ENCODE measurements at places on chromosomes 7 and 10.

DNA sequence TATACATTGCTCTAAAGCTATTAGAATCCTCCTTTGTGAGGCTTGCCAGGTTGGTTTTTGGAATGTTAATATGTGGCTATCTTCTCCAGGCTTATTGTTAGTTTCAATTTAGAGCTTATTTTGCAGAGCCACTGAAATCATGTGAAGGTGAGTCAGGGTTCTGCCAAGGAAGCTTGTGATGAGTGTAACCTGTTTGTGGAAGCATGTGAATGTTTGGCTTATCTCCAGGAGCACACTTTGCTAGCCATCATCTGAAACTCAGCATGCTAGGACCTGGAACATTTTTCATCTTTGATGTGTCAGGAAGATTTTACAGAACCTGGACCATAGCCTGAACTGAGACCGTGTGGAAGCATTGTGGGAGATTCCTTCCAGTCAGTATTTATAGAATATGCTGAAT, 197.3 kb downstream of the PPP1R9A start:
- no peak for DNase-seq

DNA sequence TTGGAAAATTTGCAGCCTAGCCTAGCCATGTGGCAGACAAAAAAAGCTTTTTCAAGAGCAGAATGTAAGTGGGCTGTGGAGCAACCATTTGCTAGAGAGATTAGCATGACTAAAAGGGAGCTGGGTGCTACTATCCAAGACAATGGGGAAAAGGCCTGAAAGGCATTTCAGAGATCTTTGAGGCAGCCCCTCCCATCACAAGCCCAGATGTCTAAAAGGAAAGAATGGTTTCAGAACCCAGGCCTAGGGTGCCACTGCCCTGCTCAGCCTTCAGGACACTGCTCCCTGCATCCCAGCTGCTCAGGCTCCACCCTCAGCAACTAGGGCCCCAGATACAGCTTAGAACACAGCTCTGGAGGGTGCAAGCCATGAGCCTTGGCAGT, 24.7 kb downstream of the PNLIPRP3 start:
- DNase-seq, result no peak

DNA sequence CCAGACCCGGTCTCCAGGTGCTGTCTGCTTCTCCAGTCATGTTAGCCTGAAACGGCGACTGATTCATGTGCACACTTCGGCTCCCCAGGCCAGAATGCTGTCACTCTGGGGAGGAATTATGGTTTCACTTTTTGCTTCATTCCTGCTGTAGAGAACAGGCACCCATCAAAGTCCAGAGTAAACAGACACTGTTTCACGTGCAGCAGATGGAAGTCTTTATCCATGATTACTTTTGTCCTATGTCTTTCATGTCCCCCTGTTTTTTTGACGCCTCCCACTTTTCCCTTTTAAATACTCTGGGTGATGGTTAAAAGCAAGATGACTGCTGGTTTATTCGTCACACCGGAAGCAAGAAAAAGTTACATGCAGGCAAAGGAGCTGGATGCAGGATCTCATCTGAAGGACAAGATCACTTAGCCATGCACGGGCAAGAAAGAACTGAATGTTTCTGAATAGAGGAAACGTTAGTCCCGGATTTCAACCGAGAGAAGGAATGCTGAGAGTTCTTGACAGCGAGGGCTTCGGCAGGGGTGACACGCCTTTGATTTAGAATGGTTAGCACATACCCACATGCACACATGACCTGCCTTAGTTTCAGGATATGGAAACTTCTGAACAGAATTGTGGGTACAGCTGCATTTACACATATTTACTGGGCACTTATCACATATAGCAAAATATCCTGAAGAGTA, 250.0 kb upstream of the KLF6 start:
- DNase-seq, result peak; percentile 23

GRCh38 chr7:15199482-15199881, 296.9 kb upstream of the DGKB start:
- no peak for DNase-seq

DNA sequence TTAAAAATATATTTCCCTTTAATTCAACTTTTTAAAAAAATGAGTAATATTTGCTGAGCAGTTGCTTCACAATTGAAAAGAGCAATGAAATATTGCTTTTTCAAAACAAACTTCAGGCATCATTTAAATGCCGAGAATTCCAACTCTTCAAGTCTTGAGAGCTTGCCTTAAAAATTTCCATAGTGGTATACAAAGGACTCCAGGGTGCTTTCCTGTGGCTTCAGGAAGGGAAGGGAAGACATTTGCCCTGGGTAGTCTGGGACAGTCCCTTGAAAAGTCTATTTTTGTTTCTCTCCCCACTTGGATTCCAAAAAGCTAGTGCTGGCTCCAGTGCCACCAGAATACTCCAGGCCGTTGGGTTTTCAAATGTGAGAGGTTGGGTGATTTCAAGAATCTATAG, 71.7 kb downstream of the HYCC1 start:
- DNase-seq, result no peak
